ENCODE measurements at places on chromosomes 5 and 9.

- DNase-seq: no peak
Observed at GRCh38 chr5:609506-609905, 2.6 kb upstream of the CEP72 start.

DNA sequence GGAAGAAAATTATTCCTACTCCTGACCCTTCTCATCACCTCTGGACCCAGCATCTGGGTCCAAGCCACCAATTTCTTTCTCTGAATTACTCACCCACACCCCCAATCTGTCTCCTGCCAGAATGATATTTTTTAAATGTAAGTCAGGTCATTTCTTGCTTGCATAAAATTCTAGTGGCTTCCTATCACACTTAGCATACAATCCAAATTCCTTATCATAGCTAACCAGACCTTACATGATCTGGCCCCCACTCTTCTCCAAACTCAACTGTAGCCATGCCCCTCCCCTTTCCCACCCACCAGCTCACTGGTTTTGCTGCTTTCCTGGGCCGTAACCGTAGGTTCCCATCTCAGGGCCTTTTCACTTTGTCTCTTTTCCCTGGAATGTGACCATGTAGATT, 15.2 kb downstream of the HTR4 start:
- DNase-seq: no peak

DNA sequence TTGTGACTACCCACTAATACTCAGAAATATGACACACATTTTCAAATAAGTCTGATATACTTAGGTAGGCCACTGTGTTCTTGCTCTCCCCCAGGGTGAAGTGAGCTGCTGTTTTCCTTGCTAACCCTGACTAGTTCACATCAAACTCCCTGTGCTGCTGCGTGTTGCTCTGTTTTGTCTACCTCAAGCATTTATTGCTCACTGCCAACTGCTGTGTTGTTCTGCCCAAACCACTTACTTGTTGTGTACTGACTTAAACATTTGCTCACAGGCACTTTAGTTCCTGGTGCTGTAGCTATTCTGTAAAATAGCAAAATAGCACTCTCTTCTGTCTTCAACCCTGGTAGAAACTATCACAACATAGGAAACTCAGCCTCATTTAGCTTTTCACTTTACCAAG, 255.7 kb downstream of the HCN1 start:
- DNase-seq: no peak

DNA sequence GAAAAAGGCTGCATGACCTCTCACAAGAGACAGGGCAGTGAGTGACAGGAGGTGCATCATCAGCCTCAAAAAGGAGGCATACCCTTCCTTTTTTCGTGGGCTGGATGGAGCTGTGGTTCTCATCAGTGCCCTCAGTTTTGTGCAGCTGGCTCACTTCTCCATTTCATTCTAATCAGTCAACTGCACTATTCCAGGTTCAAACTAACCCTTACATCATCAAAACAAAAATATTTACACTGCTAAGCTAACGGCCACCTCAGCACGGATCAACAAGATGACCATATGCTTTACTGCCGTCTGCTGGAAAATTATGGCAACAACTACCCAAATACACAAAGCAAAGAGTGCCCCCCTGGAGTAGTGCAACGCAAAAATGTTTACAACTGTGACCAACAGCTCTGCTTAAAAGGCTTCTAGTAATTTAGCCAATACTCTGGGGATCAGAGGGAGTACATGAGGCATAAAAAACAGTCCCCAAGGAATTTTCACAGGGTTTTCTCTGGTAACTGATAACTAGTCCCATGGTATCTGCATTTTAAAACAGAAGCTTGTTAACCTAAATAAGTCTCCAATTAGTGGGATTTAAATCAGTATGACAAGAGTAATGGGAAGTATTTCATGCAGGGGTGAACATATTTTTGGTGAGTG, 10.8 kb downstream of the KCNV2 start:
- no peak for DNase-seq

GRCh38 chr5:88248743-88249540, 19.7 kb downstream of the TMEM161B start:
- DNase-seq: no peak

All from stimulated activated CD4-positive, alpha-beta T cell treated with anti-CD3 and anti-CD28 coated beads, TNF-alpha, amount 100 ng/mL, for 24 hours (primary cell).